ENCODE measurements at places on chromosomes 4 and X.

DNA sequence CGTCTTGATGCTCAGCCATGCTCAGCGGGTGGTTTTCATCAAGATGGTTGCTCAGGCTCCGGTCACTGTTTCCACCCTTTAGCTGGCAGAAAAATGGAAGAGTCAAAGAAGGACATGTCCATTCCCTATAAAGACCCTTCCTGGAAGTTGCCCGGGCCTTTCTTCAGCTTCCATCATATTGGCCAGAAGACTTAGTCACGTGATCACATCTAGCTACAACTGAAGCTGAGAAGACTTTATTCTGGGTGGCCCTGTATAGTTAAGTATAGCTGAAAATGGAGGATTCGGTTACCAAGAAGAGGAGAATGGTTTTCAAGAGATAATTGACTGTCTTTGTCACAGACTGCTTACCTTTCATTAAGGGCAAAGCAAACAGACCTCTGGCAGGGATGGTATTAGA, 296.7 kb upstream of the CASK start:
- H3K27ac ChIP-seq, result no peak overlapping the region
- H3K4me1 ChIP-seq, result no peaks in the 10 kb centered on the region
- H3K27me3 ChIP-seq, result no peaks in the 10 kb centered on the region
- no peak overlapping the region for H3K4me3 ChIP-seq
- H3K36me3 ChIP-seq, result no peaks in the 10 kb centered on the region

- DNase-seq, result peak; percentile 80
- no peak overlapping the region for H3K27ac ChIP-seq
These were observed 124.4 kb downstream of the RELL1 start for GRCh38 chr4:37561803-37562207.

DNA sequence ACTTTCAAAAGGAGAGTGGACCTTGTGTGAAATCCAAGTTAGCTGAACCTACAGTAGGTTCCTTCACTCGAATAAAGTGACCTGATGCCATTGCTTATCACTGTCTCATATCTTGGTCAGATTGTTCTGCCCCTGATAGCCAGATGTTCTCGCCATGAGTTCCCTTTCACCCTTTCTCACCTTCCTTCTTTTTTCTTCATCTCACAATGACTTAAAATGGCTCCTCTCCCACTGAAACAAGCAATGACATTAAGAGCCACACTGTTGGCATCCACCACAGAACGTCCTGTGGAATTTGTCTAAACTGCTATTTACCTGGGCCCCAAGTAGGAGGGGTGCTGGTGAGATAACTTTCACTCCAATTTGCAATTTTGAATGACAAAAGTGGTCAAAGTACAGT, 227.6 kb upstream of the PPP1R2C start:
- no peak for DNase-seq
- H3K4me1 ChIP-seq, result no peaks in the 10 kb centered on the region
- no peaks in the 10 kb centered on the region for H3K27me3 ChIP-seq
- H3K4me3 ChIP-seq, result no peak overlapping the region
- H3K27ac ChIP-seq, result no peak overlapping the region
- H3K36me3 ChIP-seq, result no peaks in the 10 kb centered on the region

DNA sequence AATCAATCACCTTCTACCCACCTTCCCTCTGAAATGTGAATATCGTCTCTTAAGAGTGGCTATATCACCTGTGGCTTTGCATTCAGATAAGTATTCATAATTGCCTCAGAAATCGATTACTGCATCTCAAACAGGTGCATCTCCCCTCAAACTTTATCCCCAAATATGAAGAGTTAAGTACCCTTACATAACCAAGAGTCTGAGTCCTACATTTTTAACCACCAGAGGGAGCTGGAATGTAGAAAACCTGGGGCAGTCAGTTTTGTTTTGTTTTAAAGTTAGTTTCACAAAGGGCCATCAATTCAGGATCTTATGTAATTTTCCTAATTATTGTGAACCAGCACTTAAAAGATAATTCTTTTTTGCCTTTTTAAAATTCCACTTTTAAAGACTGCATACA, 5.7 kb downstream of the TCEANC start:
- no peaks in the 10 kb centered on the region for H3K27me3 ChIP-seq
- H3K4me3 ChIP-seq, result no peak overlapping the region
- H3K4me1 ChIP-seq, result peaks cover 3% of the 10 kb centered on the region
- no peak overlapping the region for H3K27ac ChIP-seq
- no peaks in the 10 kb centered on the region for H3K36me3 ChIP-seq

DNA sequence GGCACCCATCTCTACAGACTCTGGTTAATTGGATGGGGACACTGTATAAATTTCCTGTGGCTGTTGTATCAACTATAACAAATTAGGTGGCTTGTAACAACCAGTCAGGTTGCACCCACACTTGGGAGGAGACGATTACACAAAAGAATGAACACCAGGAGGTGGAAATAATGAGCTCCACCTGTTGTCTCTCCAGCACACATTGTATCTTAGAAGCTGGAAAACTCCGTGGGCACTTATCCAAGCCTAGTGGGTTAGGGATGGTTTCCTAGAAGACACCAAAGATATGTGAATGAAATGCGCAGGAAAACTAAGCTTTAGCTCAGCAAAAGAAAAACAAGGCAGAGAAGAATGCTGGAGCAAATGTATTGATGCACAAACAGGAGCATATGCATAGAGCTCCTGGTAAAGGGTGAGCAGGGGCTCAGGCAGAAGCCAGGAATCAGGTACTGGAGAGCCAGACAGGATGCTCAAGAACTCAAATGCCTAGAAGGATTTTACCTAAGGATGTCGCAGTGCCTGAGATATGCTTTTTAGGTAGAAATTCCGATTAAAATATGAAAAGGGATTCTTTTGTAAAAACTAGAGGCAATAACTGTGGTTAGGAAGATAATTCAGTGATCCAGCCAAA, 111.7 kb downstream of the GALNTL6 start:
- H3K27ac ChIP-seq, result no peak overlapping the region
- no peaks in the 10 kb centered on the region for H3K36me3 ChIP-seq
- H3K4me1 ChIP-seq, result no peaks in the 10 kb centered on the region

GRCh38 chrX:44997282-44997812, 124.4 kb downstream of the KDM6A start:
- no peak overlapping the region for H3K4me3 ChIP-seq
- peaks cover 3% of the 10 kb centered on the region for H3K36me3 ChIP-seq
- DNase-seq, result no peak
- no peaks in the 10 kb centered on the region for H3K27me3 ChIP-seq
- H3K4me1 ChIP-seq, result peaks cover 8% of the 10 kb centered on the region
- peak overlapping the region; percentile 42 for H3K27ac ChIP-seq

- H3K36me3 ChIP-seq, result no peaks in the 10 kb centered on the region
- no peaks in the 10 kb centered on the region for H3K4me1 ChIP-seq
- no peak for DNase-seq
- H3K27me3 ChIP-seq, result no peaks in the 10 kb centered on the region
- no peak overlapping the region for H3K4me3 ChIP-seq
- no peak overlapping the region for H3K27ac ChIP-seq
These were observed 62.9 kb downstream of the MAOA start for GRCh38 chrX:43718956-43719355.

GRCh38 chr4:139622901-139623381, 42.7 kb upstream of the MGST2 start:
- no peaks in the 10 kb centered on the region for H3K27me3 ChIP-seq
- no peak for DNase-seq
- H3K36me3 ChIP-seq, result no peaks in the 10 kb centered on the region
- H3K4me1 ChIP-seq, result no peaks in the 10 kb centered on the region
- H3K4me3 ChIP-seq, result no peak overlapping the region
- H3K27ac ChIP-seq, result no peak overlapping the region

GRCh38 chr4:105162123-105162796, 15.6 kb downstream of the TET2 start:
- H3K36me3 ChIP-seq, result no peaks in the 10 kb centered on the region
- H3K27ac ChIP-seq, result peak overlapping the region; percentile 58
- H3K4me3 ChIP-seq, result peak overlapping the region; percentile 0
- H3K4me1 ChIP-seq, result peaks cover 22% of the 10 kb centered on the region

DNA sequence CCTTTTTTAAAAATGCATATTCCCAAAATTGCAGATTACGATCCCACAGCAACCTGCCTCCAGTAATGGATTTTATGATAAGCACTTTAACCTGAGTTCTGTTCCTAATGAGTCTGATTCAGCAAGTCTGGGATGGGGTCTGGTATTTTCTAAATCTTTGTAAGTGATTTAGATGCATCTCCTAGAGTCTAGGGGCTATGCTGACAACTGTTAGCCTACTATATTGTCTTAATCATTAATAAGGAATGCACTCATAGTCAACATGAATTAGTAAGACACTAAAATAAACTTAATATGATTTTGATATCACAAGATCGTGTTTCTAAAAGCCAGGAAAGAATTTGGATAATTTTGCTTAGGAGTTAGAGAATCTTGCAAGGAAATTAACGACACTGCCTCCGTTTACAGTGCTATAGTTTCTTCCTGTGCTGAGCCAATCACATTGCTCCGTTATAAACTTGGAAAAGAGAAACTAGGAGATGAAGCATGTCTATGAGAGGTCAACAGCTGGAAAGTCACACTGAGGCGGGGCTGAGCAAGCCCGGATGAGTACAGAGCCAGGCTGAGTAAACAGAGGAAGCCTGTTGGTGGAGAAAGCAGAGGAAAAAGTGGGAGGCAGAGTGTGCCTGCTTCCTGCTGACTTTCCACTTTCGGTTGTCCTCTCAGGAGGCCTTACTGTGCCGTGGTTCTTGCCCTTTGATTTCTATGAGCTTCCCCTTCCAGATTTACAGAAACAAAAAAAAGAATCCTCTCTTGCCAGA, 5.4 kb downstream of the SCARB2 start:
- peaks cover 19% of the 10 kb centered on the region for H3K4me1 ChIP-seq
- no peaks in the 10 kb centered on the region for H3K27me3 ChIP-seq
- peak overlapping the region; percentile 29 for H3K27ac ChIP-seq
- H3K36me3 ChIP-seq, result no peaks in the 10 kb centered on the region

DNA sequence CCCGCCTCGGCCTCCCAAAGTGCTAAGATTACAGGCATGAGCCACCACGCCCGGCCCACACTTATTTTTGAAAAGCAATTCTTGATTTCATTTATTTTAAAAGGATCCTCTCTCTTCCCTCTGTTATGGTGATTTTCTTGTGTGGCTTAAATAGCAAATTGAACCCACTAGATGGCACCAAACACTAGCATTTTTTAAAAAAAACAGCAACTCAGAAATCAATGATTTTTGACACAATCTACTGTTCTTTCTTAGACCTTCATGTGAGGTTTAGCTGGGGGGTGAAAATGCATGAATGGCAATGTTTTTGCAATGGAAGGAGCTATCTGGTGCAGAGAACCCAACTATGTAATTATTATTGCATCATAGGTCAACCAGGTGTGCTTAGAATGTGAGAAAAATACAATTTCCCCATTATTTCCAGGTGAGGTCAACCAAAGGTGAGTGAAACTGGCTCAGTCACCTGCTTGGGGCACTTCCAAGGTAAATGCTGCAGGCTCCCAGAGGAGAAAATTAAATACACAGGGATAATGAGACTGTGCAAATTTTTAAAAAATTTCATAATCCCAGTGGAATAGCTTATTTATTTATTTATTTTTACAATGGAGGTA, 226.7 kb upstream of the PRKX start:
- H3K27me3 ChIP-seq, result no peaks in the 10 kb centered on the region
- no peak overlapping the region for H3K4me3 ChIP-seq
- no peak overlapping the region for H3K27ac ChIP-seq

- DNase-seq, result peak; percentile 22
- no peaks in the 10 kb centered on the region for H3K27me3 ChIP-seq
- no peaks in the 10 kb centered on the region for H3K4me1 ChIP-seq
- peaks cover 2% of the 10 kb centered on the region for H3K36me3 ChIP-seq
- H3K27ac ChIP-seq, result peak overlapping the region; percentile 85
These were observed 724 bp downstream of the THOC2 start for GRCh38 chrX:123731987-123732669.

DNA sequence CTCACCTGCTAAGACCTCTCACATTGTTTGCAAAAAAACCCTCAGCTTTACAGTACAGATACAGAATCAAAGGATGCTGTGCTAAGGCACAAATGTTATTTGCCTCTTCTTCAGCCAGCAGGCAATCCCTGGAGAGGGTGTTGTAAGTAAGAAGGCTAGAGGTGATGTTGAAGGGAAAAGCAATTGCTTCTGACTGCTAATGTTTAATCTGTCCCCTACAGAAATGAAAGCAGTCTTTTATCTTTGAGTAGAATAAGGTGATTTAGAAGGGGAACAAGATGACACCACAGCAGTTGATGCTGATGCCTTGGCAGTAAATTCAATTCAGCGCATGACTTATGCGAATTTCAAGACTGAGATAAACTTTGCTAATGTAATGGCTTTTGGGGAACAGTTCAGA, 1064.8 kb upstream of the IGFBP7 start:
- no peak for DNase-seq
- H3K36me3 ChIP-seq, result no peaks in the 10 kb centered on the region
- no peak overlapping the region for H3K4me3 ChIP-seq
- H3K4me1 ChIP-seq, result no peaks in the 10 kb centered on the region
- no peak overlapping the region for H3K27ac ChIP-seq

- DNase-seq, result peak; percentile 80
- peaks cover 13% of the 10 kb centered on the region for H3K4me1 ChIP-seq
- H3K27me3 ChIP-seq, result no peaks in the 10 kb centered on the region
- no peak overlapping the region for H3K27ac ChIP-seq
- H3K36me3 ChIP-seq, result no peaks in the 10 kb centered on the region
These were observed 85.4 kb downstream of the RPS3A start for GRCh38 chr4:151184523-151185458.

DNA sequence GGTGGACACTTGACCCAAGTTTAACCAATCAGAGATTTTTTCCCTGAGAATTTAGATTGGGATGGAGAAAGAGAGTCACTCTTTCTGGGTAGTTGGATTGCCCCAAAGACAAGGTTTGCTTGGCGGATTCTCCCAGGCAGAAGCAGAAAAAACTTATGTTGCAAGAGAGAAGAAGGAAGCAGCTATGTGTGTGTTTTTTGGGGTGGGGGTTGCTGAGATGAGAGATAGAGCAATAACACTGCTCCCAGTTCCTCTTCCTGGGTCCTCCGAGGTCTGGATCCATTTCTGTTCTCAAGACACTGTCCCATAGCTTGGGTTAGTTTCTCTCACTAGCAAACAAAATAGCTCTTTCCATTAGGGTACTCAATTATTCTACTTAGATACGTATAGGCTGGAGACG, 222.1 kb downstream of the STIM2 start:
- H3K36me3 ChIP-seq, result no peaks in the 10 kb centered on the region
- DNase-seq, result no peak
- H3K27ac ChIP-seq, result no peak overlapping the region
- peaks cover 10% of the 10 kb centered on the region for H3K4me1 ChIP-seq
- peaks cover 25% of the 10 kb centered on the region for H3K27me3 ChIP-seq
- H3K4me3 ChIP-seq, result no peak overlapping the region

GRCh38 chrX:54230435-54231148, 47.5 kb upstream of the FAM120C start:
- no peaks in the 10 kb centered on the region for H3K36me3 ChIP-seq
- H3K27ac ChIP-seq, result no peak overlapping the region
- DNase-seq, result peak; percentile 21
- no peaks in the 10 kb centered on the region for H3K4me1 ChIP-seq
